NCI-H1436 treated with DMSO at 0.1 percent for 48 hours (cell line): ENCODE measurements at places on chromosomes 5 and 9.

DNA sequence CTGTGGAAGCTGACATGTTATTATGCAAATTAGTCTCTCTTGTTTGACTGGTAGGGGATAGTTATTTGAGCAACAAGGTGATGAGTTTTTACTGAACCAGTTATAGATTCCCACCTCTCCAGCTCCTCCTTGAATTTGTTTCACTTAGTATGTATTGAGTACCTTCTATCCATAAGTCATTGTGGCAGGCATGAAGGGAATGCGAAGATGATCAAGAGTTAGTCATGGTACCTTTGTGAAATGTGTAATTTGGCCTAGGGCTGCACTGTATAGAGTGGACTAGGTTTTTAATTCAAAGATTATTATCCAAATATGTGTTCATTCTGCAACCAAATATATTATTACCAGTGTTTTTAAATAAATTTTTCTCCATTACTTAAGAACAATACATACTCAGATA lies 110.1 kb downstream of the HACD4 start:
- no peak for DNase-seq

DNA sequence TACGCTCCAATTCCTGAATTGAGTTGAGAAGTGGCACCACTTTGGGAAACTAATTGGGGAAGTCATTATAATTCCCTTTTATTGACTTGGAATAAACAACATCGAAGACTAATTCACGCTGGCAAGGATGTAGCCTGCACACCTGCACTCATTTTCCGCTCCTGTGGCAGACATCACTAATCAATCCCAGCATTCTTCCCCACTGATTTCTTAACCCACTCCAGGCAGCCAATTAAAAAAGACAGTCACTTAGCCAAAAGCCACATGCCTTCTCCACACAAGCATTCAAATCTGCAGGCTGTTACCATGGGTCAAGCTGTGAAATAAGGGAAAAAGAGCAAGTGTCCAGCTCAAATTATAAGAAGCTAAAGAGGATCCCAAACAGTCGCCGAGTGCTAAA lies 68.2 kb upstream of the HRH2 start:
- DNase-seq, result no peak

DNA sequence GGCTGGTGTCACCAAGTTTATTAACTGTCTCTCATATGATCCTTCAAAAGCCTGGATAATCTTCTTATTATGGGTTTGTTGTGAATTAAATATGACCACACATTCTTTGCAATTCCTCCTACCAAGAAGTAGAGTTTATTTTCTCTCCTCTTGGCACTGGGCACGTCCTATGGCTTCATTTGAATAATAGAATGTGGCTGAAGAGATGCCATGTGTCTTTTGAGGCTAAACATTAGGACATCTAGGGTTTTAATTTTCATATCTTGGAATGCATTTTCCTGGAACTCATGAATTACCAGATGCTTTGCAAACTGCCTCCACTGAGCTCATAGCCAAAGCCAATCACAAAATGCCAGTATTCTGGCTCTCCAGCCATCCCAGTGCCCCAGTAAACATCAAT lies 19.9 kb upstream of the SCGB3A2 start:
- no peak for DNase-seq

GRCh38 chr9:129482521-129483414 lies 138.1 kb downstream of the C9orf50 start:
- no peak for DNase-seq

- DNase-seq, result no peak
These were observed 17.6 kb downstream of the SLCO6A1 start for GRCh38 chr5:102481054-102481715.

DNA sequence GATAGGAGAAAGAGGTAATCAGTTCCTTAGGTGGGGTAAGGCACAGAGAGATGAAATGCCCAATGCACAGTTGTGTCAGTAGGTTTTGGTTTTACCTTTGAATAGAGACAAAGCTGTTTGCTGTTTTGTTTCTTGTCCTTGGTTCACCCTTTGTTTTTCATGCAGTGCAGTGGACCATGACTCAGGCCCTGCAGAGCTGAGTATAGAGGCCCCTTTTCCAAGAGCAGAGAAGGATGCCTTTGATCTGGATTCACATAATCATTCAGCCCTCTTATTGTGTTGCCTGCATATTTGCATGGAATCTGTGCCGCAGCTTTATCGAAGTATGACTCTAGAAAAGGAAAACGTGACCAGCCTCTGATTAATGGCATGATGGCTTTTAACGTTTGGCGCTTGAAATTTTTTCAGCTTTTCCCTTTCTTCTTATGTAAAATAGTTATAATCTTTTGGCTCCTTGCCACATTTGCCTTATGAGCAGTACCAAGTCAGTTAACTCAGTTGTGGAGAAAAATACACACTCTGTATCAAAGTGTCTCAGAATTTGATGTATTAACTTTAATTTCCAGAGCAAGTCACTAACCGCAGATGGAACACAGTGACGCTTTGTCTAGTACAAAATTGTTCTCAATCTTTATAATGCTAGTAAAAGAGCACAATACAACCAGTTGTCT lies 197.6 kb downstream of the KDM4C start:
- DNase-seq, result no peak

GRCh38 chr9:93365427-93366118 lies 85.9 kb upstream of the FAM120A start:
- no peak for DNase-seq

DNA sequence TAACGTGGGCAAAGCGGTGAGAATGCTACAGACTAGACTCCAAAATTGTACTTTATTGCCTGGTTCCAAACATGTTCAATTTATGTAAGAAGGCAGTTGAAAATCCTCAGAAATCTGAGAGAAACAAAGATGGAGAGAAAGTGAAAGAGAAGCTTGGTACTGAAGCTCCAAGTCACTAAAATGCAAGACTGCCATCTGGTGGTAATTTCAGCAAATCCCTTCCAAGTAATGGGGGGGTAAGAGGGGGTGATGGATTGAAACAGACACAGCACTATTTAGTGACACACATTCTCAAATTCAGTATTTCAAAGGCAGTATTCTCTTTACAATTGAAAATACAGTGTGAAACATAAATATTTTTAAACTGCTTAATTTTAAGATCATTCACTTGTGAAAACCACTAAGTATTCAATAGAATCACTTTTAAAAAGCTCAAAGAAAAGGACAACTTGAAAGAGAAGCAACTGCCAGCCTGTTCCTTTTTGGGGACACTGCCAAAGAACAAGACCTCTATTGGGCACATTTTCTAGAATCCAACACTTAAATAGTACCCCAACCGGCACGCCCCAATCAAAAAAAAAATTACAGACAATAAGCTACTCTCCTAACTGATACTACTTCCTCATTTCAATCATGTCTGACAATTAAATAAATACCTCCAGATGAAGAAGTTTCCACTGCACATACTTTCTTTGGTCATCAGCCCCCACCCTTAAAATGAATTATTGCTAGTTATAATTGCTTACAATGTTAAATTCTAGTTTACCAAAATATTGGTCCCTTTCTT lies 131.5 kb downstream of the AGTPBP1 start:
- peak; percentile 0 for DNase-seq

DNA sequence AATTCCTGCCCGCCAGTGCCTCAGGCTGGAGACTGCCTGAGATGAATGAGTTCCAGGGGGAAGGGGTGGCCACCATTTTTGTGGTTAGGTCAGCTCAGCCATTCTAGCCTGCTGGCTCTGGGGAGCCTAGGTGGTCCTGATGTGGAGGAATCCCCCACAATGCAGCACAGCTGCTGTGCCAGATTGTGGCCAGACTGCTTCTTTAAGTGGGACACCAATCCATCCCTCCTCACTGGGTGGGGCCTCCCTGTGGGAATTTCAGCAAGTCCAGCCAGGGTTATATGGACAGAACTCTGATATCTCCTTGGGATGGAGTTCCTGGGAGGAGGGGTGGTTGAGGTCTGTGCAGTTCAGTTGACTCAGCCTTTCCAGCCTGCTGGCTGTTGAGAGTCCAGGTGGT lies 51.2 kb upstream of the DAP start:
- no peak for DNase-seq

DNA sequence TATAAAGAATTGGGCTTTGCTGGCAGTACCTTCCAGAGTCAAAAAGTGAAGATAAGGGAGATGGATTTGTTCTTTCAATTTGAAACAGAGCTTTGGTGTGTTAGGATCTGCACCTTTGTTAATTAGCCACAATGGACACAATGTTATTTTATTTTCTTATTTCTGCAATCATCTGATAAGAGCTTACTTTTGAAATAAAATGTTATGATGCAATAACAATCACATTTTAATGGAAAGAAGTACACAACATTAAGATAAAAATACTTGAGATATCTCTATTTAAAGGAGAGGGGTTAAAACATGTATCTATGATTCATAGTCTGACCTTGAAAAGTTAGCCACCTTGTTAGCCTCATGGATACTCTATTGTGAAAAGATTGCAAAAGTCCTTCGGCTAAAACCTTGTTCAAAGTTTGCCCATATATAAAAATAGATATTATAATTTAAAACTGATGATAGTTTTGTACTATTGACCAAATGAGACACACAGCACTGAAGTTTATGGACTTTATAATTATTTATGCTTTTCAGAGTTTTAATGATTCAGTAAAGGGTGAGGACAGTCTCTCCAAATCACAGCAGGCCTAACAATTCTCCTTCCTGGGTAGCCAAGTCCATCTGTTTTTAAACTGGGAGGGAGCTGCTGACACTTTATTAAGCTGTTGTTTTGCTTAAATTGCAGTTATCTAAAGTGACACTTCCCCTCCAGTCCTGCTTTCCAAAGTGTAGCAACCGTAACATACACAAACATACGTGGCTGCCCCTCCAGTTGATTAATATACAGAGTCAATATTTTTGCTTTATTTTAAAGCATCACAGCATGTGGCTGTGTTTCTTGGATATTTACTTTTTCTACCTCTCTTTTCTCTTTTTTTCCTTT lies 47.6 kb upstream of the DAP start:
- DNase-seq, result no peak

GRCh38 chr5:154332451-154332850 lies 113.3 kb upstream of the SAP30L start:
- DNase-seq, result no peak

- no peak for DNase-seq
These were observed 1.1 kb downstream of the FUT7 start for GRCh38 chr9:137030538-137031527.

GRCh38 chr5:168047669-168048111 lies 243.8 kb upstream of the WWC1 start:
- no peak for DNase-seq

DNA sequence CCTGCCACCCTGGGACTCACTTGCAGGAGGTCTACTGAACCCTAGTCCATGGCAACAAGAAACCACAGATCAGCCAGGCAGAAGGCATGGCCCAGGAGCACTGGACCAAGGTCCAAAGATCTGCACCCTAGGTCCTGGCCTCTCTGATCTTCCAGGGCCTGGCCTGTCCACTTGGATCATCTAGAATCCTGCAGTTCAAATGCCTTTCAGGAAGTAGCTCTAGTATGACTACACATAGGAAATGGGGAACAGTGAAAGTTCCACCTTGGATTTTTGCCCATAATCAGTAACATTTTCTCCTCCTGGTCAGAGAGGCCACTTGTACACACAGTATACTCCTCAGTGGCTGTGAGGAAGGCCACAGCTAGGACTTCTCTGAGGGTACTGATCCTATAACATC lies 11.5 kb downstream of the ANXA6 start:
- no peak for DNase-seq

- DNase-seq, result no peak
These were observed 29.3 kb downstream of the PPIC start for GRCh38 chr5:123007182-123007581.

DNA sequence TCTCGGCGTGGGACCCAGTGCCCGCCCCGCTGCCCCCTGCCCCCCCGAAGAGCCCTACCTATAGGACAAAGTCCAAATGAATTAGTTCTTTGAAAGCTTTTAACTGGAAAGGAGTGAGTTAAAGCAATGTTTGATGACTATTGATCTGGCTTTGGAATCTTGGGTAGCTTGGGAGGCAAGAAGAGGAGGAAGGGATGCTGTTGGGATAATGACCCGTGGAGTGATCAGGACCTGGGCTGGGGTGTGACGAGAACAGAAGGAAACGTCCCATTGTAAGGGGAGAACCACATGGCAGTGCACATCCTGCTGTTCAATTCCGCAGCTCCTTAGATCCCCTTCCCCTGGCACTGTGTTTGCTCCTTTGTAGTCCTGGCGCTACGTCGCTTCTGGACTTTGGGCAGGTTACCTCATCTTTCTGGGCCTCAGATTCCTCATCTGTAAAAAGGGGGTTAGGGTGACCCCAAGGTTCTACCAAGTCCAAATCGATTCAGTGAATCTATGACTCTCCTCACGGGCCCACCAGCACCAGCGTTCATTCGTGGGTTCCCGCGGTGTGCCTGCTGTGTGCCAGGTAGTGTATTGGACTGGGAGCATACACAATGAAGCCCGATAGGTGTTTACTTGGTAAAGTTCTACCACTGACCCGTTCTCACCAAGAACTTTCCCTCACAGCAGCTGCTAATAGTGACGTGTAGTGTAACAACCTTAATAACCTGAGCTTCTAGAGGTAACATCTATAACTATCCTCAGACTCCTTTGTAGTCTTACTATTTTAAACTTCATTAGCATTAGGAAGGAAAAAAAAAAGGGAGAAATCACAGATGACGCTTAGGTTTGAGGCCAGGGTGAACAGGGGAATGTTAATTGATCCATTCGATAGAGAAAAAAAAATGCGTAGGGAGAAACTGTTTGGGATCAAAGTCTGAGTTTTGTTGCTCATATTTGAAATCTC lies 1.1 kb upstream of the NADK2 start:
- no peak for DNase-seq

DNA sequence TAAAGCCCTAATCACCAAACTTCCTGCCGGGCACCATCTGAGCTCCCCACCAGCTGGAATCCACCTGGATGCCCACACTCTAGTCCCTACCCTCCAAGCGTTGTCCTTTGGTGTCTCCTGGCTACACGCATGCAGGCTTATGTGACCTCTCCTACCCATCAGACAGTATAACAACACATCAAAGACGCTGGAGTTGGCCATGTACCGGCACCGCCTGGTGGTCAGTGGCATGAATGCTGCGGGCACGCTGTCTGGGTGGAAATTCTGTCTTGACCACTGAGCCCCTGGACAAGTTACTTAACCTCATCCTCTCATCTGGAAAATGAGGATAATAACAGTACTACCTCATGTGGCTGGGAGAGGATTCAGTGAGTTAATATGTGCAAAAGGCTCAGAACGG lies 23.4 kb upstream of the CORO2A start:
- DNase-seq, result no peak

DNA sequence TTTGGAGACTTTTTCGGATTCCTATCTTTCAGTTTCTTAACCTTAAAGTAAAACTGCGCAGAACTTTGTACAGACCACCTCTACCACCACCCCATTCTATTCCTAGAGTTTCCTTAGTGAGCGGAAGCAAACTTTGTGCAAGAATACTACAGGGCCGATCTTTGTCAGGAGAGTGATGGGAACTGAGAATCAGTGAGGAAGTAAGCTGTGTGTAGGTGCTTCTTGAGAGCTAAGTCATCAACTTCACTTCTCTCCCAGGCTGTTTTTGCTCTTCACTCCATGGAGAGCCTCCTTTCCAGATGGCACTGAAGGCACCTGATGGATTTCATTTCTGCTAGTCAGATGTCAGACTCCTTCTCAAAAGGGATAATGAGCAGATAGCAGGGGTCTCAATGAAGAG lies 127.3 kb downstream of the SPATA31D1 start:
- DNase-seq, result no peak

GRCh38 chr9:126989847-126990842 lies 75.6 kb downstream of the RALGPS1 start:
- no peak for DNase-seq

GRCh38 chr5:128695791-128696530 lies 157.9 kb upstream of the FBN2 start:
- no peak for DNase-seq
